Smooth muscle cell of the brain vasculature (primary cell): ENCODE measurements at places on chromosomes 11 and 22.

GRCh38 chr22:27825174-27825573 lies 23.6 kb upstream of the MN1 start:
- DNase-seq = no peak

DNA sequence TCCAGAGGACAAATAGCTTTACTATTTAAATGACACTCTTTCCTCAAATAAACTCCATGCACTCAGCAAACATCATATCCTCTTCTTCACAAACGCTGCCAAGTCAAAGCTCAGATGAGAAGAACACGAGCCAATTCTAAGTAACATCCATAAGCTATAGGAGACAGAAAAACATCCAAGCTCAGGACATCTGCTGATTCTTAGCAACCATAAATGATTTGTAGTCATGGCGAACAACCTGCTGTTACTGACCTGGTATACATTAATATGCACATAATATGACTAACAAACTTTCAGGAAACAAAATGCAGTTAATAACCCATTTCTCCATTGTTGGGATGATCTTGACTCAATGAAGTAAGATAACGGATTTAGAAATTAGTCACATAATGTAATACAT lies 6.7 kb downstream of the GALNT18 start:
- no peak for DNase-seq

- no peak for DNase-seq
These were observed 152.5 kb upstream of the CADM1 start for GRCh38 chr11:115656669-115657068.

DNA sequence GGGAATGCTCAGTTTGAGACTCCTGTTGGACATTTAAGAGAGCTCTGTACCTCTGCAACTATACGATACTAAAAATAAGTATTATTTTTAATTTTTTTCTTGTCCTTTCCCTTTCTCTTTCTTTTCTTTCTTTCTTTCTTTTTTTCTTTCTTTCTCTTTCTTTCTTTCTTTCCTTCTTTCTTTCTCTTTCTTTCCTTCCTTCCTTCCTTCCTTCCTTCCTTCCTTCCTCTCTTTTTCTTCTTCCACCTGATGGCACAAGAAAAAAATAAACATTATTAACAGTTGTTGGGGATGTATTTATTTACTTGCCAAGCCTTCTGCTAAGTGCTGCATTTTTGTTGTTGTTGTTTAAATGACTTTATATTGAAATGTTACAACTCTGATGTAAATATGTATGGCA lies 39.5 kb downstream of the GRAMD1B start:
- no peak for DNase-seq

DNA sequence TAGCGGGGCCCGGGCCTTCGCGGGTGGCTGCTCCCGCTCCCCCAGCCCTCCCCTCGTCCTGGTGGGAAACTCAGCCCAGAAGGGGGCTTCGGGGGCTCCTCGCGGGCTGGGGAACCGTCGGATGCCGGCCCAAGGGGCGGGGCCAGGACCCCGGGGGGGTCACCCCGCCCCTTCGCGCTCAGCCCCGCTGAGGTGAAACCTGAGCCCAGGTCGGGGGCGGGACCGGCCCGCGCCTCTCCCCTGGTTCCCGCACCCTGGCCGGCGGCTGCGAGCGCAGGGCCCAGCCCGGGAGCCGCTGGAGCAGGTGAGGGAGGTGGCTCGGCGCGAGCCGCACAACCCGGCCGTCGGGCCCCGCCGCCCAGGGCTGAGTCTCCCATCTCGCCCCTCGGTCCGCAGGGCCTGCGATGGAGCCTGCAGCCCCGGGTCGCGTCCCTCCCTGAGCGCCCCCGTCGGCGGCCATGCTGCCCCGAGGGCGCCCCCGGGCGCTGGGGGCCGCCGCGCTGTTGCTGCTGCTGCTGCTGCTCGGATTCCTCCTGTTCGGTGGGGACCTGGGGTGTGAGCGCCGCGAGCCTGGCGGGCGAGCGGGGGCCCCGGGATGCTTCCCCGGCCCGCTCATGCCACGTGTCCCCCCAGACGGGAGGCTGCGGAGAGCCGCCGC lies at the start of gene LARGE2:
TSS of gene LARGE2 (plus strand) at position 232 of the 658 bp plus-strand sequence. CDS start at position 459, 227 bp downstream.
- DNase-seq = no peak
